ENCODE measurements at places on chromosomes 4 and X.
A peak's percentile ranks its signal among the peaks of the same experiment; 100 is the strongest.

GRCh38 chr4:23881052-23881501 lies 8.8 kb downstream of the PPARGC1A start:
- no peak for DNase-seq

DNA sequence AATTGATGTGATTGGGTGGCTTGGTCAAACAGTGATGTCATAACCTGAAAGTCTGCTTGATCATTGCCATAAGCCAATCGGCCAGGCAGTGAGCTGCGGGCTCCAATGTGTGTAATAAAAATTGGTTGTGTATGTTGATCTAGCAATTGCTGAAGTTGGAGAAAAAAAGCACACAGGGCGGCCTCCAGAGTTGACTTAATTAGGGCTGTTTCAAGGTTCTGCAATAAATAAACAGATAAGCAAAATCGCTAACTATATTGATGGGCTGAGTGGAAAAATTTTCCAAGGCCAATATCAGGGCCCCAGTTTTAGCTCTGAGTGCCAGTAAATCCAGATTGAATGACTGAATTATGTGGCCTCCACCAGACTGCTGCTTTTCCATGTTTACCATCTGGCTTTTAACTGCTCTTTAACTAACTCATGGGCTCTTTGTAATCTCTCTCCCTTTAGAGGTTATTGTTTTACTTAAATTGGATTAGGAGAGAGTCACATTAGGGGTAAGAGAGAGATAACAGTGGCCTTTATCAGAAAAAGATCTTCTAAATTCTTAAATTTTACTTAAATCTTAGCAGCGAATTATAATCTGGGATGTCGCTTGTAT lies 160.6 kb upstream of the WDFY3 start:
- no peak for DNase-seq

DNA sequence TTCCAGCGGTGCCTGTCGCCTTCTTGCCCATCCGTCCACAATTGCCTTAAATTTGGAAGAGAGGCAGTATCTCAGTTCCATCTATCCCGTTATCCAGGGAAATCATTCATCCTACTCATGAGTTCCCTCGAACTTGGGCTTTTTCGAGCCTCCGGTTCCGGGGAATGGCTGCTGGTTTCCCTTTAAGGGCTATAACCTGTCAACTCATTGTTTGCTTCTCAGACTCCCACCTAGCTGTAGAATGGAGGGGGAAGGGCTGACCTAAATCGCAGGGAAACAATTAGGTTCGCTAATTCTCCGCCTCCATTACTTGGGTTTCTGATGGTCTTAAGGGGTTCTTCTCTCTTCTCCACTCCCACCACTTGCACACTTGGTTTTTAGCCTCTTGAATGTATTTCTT lies 1.2 kb downstream of the UCHL1 start:
- DNase-seq: no peak

DNA sequence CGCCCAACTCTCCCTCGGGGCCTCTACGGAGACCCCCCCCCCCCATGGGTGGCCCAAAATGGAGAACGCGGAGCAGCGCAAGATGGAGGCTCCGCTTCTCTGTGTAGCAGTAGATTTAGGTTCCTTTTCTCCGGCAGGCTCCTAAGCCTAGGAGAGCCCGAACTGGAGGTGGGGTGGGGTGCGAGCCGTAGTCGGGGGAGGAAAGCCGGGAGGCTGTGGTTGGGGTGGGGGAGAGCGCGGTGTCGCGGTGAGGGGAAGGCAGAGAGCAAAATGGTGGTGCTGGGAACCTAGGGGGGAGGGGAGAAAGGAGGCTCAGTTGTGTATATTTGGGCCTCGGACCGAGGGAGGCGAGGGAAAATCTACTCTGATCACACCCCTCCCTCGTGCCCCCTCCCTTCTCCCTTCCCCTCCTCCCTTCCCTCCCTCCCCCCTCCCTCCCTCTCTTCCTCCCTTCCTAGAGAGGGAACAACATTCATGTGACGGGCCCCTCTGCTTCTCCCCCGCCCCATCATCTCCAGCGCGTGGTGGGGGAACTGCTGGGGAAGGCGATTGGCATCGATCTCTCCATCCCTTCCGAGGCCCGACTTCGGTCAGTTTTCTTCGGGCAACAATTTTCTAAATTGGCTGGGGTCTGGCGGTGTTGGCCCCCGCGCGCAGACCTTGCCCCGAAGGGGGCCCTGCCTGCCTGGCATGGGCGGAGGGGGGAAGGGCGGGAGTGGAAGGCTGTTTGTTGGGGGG lies at the start of gene STAG2:
TSS of gene STAG2 (plus strand) at position 439 of the 738 bp plus-strand sequence. CDS start 60,922 bp downstream, outside the sequence.
- DNase-seq: peak; percentile 69

DNA sequence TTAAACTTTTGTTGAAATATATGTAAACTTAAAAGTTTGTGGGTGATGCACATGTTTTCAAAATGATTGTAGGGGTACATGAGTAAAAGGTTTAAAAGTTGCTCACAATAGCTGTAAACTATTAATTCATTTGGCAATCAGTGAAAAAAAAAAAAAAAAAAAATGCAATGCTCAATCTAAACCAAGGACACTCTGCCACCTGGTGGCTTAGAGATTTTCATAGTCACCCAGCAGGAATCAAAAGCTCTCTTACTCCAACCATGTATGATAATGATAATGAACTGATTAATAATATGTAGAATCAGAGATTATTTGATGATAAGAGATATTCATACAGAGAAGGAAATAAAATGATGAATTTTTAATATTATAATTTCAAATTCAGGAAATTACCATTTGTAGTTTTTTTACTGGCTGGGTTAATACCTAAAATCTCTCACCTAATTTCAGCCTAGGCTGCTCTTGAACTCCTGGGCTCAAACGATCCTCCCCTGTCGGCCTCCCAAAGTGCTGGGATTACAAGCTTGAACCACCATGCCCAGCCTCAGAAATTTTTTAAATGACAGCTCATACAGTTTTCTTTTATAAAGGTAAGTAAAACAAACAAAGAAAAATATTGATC lies 46.9 kb upstream of the SLC25A4 start:
- no peak for DNase-seq

DNA sequence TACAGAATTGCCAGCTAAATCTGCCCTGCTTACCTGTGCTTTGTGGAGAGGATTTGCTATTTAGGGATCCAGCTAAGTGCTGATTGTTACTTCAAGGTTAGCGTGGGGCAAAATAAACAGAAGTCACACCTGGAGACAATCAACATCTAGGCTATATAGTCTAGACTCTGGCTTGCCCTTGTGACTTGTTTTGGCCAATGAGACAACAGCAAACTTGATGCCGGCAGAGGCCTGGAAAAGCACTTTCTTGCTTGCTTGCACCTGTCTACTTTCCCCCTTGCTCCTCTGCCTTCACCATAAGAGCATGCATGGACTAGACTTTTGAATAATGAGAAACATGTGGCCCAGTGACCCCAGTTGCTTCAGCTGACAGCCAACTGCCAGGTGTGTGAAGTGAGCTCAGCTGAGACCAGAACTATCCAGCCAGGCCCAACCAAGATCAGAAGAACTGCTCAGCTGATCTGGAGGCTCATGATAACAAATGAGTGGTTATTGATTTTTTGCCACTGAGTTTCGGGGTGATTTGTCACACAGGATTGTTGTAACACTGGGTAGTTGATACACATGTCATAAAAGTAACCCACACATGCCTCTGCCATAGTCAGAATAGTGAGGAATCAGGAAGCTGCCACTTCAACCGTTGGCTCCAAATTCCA lies 164.4 kb downstream of the RBMX2 start:
- DNase-seq: no peak

DNA sequence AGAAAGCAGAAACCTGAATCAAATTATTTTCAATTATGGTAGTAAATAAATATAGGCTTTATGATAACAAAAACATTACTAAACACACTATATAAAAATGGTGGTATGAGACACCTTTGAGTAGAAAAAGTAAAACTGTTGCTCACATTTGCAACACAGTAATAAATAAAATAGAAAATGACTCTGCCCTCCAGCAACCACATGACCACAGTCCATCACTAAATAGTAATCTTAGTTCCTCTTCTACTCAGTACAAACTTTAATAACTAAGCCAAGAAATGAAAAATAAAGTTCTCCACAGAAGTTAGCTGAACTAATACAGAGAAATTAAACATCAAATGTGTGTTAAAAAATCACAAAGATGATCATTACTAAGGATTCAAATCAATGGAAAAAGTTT lies 108.5 kb downstream of the ADGRA3 start:
- no peak for DNase-seq

DNA sequence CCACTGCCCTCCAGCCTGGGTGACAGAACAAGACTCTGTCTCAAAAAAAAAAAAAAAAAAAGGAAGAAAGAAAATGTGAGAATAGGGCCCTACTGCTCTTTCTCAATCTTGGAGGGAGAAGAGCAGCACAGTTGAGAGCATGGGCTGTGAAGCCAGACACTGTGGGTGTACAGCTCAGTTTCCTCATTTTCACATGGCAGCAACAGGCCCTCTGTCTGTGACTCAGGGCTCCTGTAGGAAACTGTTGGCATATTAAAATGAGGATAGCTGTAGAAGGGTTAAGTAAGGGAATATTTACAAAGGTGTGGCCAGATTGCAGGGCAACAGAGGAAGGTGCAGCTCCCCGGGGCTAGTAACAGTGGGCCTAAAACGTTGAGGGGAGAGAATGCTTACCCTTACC lies 3.4 kb downstream of the AKAP14 start:
- DNase-seq: no peak

- no peak for DNase-seq
Measured at GRCh38 chr4:21366312-21366711, 582.3 kb downstream of the KCNIP4 start.

DNA sequence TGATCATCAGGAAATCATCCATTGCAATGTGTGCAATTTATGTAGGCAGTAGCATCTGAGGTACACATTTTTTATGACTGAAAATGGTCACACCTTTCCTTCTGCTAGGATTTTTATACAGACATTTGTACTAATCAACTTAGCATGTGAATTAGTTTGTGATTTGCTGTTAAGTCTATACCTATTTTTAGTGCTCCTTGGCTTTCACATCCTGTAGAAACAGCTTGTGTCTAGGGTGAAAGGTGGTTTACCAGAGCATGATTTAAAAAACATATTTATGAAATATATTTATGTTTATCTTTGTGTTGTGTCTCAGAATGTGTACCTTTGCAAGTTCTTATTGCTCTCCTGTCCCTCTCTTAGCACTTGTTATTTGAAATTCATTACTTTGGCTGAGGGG lies 916.0 kb downstream of the TECRL start:
- DNase-seq: no peak

- no peak for DNase-seq
Measured at GRCh38 chr4:95283320-95283719, 265.5 kb downstream of the UNC5C start.

- DNase-seq: no peak
Measured at GRCh38 chr4:31328932-31329331, 608.8 kb downstream of the PCDH7 start.

GRCh38 chr4:116531870-116532269 lies 553.5 kb downstream of the TRAM1L1 start:
- no peak for DNase-seq

- DNase-seq: no peak
Measured at GRCh38 chrX:23616361-23616760, 50.9 kb upstream of the PRDX4 start.

GRCh38 chr4:158810487-158811215 lies 41.8 kb downstream of the FNIP2 start:
- no peak for DNase-seq

DNA sequence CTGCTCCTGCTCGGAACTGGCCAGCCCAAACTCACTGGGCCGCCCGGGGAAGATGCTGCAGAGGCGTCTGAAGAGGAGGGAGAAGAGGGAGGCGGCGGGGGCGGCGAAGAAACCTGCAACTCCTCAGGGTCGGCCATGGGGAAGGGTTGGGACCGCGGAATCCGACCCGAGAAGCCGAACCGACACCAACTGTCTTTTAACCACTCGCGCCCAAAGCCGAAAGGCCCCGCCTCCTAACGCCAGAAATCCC lies at the start of gene C4orf46:
TSS of gene C4orf46 (minus strand) at position 223 of the 250 bp plus-strand sequence. CDS start at position 137, 86 bp downstream.
- no peak for DNase-seq

DNA sequence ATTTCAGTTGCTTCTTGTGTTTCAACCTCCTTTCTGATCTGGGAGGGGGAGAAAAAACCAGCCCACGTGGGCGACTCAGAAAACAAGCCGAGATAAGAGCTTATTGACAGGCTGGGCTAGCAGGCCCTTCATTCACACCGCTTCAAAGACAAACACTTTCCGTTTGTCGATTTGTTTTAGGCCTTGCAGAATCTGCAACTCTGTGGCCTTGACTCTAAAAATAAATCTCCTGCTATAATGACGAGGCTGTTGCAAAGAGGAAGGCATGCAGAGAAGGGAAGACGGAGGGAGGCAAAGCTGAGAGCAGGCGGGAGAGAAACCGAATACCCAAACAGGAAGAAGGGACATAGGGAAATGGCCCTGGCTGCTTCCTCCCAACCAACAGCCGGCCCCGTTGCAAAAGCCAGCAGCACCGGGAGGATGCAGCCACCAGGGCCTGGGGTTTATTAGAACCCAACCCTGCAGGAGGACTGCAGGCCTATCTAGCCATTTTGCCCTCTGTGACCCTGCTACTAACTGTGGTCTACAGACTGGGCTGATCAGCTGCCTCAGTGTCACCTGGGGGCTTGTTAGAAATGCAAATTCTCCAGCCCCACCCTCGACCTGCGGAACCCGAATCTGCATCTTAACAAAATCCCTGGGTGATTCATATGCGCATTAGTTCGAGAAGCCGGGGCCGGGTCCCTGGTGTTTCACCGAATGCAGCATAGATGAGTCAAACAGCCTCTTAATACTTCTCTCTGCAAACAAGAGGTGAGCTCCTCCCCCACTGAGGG lies 325.5 kb downstream of the BCOR start:
- DNase-seq: no peak
